ENCODE measurements at places on chromosomes 11 and 22.
A peak's percentile ranks its signal among the peaks of the same experiment; 100 is the strongest.

- no peaks in the 10 kb centered on the region for H3K36me3 ChIP-seq
- H3K27me3 ChIP-seq = no peaks in the 10 kb centered on the region
- DNase-seq = no peak
- H3K4me1 ChIP-seq = no peaks in the 10 kb centered on the region
- H3K4me3 ChIP-seq = no peak overlapping the region
These were observed 91.4 kb upstream of the SYN3 start for GRCh38 chr22:33149611-33150010.

GRCh38 chr11:46673713-46674462, 26.5 kb downstream of the ARHGAP1 start:
- no peak overlapping the region for H3K4me3 ChIP-seq
- H3K27me3 ChIP-seq = no peaks in the 10 kb centered on the region
- peak overlapping the region; percentile 84 for H3K27ac ChIP-seq
- H3K36me3 ChIP-seq = peaks cover 84% of the 10 kb centered on the region

- peaks cover 45% of the 10 kb centered on the region for H3K27me3 ChIP-seq
- H3K4me1 ChIP-seq = no peaks in the 10 kb centered on the region
- no peak for DNase-seq
- H3K4me3 ChIP-seq = no peak overlapping the region
These were observed 33.9 kb upstream of the FJX1 start for GRCh38 chr11:35584321-35584720.

DNA sequence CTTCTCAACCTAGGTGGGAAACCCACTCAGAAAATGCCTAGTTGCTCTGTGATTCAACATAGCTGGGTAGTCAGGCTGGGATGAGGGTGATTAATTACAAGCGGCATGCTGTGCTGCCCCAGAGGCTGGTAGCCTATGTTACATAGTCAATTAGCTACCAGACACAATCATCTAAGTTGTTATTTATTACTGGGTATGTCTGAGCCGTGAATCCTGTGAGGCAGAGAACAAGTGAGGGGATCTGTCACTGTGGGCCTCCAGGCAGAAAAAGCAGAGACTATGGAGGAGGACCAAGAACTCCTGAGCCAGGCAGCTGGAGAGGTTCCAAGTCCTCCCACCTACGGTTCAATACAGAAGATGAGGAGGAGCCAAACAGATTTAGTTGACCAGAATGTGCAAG, 186.6 kb upstream of the BDNF start:
- H3K36me3 ChIP-seq = no peaks in the 10 kb centered on the region
- H3K4me1 ChIP-seq = no peaks in the 10 kb centered on the region
- H3K27me3 ChIP-seq = no peaks in the 10 kb centered on the region
- H3K4me3 ChIP-seq = no peak overlapping the region
- H3K27ac ChIP-seq = no peak overlapping the region

DNA sequence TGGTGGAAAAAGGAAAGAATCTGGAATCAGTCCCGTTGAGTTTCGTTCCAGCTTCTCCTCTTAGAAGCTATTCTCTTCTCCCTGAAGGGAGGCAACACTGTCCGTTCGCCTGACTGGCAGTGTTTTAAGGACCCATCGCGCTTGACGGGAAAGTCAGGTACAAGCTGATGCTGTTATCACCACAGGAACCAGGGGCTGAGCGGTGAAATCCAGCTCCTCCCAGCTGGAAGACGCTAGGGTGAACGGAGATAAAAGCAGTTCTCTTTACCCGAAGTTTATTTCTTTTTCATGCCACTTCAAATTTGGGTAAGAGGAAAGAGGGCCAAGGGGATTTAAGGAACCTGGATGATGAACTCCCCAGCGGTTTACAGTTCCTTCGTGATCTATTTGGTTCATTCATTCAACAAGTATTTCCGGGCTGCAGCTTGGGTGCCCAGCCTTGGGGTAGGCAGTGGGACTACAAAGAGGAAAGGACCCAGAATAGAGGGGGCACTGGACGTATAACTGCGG, 551 bp upstream of the DEUP1 start:
- H3K27me3 ChIP-seq = peaks cover 10% of the 10 kb centered on the region
- H3K36me3 ChIP-seq = no peaks in the 10 kb centered on the region
- no peak overlapping the region for H3K27ac ChIP-seq
- H3K4me3 ChIP-seq = peak overlapping the region; percentile 34
- no peaks in the 10 kb centered on the region for H3K4me1 ChIP-seq
- no peak for DNase-seq

Measured in spleen (tissue), 13 donors.